ENCODE measurements at places on chromosomes 4 and X.
A peak's percentile ranks its signal among the peaks of the same experiment; 100 is the strongest.

- no peak for DNase-seq
These were observed 59.7 kb upstream of the TMEM164 start for GRCh38 chrX:109943092-109943739.

GRCh38 chr4:40314951-40315350 lies 20.2 kb upstream of the CHRNA9 start:
- no peak for DNase-seq

GRCh38 chrX:65926095-65927019 lies 113.5 kb downstream of the VSIG4 start:
- no peak for DNase-seq

DNA sequence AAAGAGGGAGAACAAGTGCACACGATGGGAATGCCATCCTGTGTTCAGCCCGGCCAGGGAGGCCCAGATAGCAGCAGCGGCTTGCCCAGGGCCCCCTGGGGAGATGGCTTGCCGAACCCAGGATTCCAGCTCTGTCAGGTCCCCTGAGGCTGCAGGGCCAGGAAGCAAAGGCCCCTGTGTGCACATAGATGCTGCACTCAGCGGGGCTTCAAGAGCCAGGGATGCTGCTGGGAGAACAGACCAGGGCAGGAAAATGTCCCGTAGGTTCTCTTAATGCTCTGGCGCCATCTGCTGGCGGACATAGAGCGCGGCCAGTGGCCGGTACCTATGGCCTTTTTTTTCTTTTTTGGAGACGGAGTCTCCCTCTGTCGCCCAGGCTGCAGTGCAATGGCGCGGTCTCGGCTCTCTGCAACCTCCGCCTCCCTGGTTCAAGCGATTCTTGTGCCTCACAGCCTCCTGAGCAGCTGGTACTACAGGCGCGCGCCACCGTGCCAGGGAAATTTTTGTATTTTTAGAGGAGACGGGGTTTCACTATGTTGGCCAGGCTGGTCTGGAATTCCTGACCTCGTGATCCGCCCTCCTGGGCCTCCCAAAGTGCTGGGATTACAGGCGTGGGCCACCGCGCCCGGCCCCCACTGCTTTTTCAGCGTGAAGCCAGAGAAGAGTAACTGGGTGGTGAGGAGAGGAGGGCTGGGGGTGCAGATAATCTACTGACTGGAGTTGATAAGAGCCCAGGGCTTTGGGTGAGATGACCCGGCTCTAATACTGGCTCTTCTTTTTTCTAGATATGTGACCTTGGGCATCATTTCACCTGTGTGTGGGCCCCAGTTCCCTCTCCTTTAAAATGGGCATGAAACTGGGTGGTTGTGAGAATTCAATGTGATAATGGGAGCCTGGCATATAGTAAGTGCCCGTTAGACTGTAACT lies 22.5 kb downstream of the MED28 start:
- DNase-seq, result peak; percentile 18

DNA sequence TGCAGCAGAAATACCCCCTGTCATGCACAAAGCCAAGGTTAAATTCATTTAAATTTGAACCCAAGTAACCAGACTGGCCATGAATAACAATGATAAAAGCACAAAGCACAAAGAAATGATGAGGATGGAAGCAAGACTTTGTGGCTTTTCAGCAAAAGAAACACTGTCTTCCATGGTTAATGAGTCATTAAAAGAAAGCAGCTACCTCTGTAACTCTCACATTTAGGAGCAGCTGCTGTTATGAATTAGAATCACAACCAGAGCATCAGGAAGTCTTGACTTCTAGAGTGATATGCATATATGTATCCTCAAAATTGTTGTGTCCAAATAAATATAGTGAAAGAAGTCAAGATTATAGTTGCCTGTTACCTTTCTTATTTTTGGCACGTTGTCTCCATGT lies 70.7 kb upstream of the RPS6KA6 start:
- DNase-seq, result no peak

DNA sequence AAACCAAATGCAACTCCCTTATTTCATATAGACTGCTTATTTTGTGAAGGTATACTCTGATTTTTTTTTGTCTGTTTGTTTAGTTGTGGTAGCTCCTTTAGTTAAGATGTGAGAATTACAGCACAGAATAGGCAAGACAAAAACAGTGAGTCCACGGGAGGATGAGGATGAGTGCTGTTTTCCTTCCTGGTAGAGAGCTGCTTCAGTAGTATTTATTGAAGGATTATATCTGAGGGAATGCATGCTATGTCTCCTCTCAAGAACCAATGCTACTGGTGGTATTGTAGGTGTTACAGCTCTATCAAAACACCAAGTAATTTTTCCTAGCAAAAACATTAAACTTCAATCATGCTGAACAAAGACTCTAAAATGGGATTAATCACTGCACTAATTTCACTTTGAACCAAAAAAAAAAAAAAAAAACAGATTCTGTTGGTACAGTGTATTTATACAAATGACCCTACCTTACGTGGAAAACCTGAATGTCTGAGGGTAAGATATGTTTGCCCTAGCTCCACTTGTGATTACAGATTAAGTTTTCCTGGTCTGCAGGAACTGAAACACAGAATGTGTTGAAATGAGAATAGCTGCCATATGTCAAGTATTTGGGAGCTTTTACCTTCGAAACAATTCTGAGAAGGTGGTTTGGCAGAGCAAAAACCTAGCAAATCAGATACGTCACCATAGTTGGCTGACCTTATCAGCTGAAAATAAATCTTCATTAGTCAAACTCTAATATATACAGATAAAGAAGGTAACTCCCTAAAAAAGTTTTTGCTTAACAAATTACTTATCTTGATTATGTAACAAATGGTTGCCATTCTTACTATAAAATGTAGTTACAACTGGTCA lies 40.3 kb downstream of the PPP3CA start:
- no peak for DNase-seq

DNA sequence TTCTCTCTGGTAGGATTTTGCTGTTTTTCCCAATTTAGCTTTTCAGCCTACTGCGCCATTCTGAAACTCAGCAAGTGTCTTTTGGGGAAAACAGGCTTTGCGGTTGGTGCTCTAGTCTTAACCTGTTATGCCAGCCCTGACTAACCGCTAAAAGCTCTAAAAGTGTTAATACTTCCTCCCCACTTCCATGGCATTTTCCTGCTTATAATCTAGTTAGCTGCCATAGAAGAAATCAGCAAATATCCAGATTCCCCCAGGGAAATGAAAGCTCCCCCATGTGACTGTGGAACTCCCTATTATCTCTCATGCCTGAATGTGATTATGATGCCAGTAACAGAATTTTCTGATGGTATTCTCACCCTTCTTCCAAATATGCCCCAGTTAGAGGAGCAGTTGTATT lies 28.7 kb upstream of the GYPA start:
- DNase-seq, result no peak

Data from activated gamma-delta T cell (primary cell).